ENCODE measurements at places on chromosomes 1 and 21. TPM values are rescaled to one million over a fixed set of nuclear protein-coding genes. Genes with fewer than 3 reads are reported as not detected.

Gene CELA3A
- polyA plus RNA-seq, result not detected

Gene CCDC17
- polyA plus RNA-seq, result not detected

Gene FCGR1A
- not detected for polyA plus RNA-seq

Gene IGSF9
- polyA plus RNA-seq, result 0.12 TPM

Gene KRTAP6-1
- polyA plus RNA-seq, result not detected

Gene CHIA
- polyA plus RNA-seq, result not detected

Gene SEMA6C
- polyA plus RNA-seq, result 2.6 TPM

Measured in naive thymus-derived CD4-positive, alpha-beta T cell (primary cell).